ENCODE measurements at places on chromosomes 1 and 21.
A peak's percentile ranks its signal among the peaks of the same experiment; 100 is the strongest.

GRCh38 chr1:100556925-100557605, 19.1 kb downstream of the GPR88 start:
- DNase-seq: no peak

DNA sequence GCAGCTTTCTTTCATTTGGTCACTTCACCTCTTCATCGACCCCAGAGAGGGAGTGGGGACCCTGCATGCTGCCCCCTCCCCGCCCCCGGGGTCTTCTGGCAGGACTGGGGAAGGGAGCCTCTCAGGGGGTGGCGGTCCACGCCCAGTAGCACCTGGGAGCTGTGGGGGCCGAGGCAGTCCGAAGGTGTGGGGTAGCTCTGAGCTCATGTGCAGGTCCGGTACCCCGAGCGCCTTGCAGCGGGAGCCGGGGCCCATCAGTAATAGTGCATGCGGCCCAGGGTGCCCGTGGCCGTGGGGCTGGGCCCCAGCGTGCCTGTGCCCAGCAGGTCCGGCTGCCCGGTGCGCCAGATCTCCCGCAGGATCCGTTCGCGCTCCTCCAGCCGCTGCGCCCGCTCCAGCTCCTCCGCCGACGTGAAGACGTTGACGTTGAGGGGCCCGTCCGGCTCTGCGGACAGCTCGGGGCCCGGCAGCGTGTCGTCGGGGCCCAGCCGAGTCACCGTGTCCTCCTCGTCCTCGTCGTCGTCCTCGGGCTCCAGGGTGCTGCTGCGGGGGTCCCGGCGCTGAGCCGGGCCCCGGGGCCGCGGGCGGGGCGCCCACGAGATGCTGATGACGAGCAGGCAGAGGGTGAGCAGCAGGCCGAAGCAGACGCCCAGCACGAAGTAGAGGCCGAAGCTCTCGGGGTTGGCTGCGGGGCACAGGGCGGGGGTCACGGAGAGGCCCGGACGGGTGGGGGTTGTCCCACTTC, 1.2 kb downstream of the EVA1B start:
- DNase-seq: no peak

GRCh38 chr1:180926164-180926981, 13.7 kb downstream of the KIAA1614 start:
- no peak for DNase-seq

GRCh38 chr1:173249349-173249748, 42.2 kb upstream of the TNFSF4 start:
- DNase-seq: no peak

- DNase-seq: no peak
These were observed 8.9 kb downstream of the CHI3L2 start for GRCh38 chr1:111236379-111236778.

- DNase-seq: no peak
These were observed 92.5 kb downstream of the SLC25A24 start for GRCh38 chr1:108107658-108108057.

DNA sequence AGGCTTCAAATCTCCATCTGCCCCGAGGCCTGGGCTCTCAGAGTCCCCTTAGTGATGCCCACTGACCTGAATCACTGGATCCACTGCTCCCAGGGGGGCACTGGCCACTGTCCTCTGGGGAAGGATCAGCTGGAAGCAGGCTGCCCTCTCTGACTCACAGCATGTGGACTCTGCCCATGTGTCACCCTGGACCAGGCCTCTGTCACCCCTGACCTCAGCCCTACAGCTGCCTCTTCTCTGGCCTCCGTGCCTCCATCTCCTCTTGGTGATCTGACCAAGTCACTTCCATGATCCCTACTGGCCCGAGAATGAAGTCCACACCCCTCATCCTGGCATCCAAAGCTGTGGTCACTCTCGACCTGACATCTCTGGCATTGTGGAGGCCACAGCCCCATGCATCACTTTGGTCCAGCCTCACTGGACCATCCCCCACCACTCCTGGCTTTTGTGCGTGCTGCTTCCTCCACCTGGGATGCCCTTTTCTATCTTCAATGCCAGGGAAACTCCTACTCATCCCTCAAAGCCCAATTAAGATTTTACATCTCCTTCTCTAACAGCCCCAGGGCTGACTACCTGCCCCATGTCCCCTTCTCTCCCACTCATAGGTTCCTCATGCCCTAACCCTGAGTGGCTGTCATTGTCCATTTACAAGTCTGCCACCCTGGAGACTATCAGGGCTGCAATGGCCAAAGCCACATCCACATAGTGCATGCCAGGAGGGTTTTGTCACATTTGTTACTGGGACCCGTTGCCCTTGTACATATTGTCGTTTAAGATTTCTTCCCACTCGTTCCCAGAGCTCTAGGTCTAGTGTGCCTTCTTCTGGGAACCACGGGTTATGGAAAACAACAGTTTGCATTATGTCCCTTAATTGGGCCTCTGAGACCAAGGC, 685.0 kb downstream of the MATN1 start:
- no peak for DNase-seq

- no peak for DNase-seq
These were observed 2.7 kb downstream of the TMEM240 start for GRCh38 chr1:1537626-1538250.

DNA sequence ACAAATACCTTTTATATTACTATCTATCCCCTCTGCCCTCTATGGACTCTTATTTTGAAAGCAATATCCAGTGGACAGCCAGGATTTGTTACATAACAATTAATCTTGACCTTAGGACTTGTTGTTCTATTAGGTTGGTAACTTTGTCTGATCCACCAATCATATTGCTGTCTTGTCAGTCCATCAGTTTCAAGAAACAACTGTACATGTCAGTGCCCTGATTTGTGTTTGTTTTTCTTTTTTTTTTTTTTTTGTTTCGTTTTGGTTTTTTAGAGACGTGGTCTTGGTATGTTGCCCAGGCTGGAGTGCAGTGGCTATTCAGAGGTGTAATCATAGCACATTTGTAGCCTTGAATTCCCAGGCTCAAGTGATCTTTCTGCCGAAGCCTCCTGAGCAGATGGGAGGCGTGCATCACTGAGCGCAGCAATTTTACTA, 1.5 kb upstream of the SCP2 start:
- DNase-seq: no peak

DNA sequence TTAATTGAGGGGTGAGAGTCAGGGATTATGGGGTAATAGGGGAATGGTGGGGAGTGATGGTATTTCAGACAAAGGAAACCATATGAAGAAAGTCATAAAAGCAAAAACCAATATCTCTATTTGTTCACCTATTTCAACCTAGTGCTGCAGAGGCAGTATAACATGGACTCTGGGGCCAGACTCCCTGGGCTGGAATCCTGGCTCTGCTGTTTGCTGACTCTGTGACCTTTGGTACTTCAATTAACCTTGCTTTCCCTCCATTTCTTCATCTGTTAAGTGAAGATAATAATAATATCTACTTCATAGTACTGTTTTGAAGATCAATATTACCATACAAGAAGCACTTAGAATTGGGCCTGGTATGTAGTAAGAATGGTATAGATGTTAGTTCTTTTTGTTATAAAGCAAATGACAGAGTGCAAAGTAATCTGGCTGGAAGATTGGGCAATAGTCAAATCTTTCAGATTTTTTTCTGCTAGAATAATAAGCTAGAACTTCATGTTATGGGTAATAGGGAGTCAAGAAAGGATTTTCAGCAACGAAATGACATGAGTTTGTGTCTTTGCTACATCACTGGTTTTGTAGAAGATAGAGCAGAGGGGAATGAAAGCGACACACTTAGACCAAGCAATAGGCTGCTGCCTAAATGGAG, 9.0 kb downstream of the EPHX4 start:
- no peak for DNase-seq

DNA sequence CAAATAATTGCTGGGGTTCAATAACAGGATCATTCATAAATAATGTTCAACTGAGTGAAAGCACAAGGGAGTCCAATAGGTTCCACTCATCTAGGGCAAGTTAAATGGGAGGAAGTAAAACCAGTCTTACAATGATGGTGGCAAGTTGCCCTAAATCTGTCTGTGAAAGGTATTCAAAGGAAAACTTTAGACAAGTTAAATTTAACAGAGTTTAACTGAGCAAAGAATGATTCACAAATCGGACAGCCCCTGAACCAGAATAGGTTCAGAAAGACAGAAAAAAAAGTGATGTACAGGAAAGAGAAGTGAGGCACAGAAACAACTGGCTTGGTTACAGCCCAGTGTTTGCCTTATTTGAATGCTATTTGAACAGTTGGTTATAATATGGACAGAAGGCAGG, 183.5 kb upstream of the ADGRL4 start:
- no peak for DNase-seq

GRCh38 chr1:11823366-11824137, 17.6 kb downstream of the CLCN6 start:
- no peak for DNase-seq

DNA sequence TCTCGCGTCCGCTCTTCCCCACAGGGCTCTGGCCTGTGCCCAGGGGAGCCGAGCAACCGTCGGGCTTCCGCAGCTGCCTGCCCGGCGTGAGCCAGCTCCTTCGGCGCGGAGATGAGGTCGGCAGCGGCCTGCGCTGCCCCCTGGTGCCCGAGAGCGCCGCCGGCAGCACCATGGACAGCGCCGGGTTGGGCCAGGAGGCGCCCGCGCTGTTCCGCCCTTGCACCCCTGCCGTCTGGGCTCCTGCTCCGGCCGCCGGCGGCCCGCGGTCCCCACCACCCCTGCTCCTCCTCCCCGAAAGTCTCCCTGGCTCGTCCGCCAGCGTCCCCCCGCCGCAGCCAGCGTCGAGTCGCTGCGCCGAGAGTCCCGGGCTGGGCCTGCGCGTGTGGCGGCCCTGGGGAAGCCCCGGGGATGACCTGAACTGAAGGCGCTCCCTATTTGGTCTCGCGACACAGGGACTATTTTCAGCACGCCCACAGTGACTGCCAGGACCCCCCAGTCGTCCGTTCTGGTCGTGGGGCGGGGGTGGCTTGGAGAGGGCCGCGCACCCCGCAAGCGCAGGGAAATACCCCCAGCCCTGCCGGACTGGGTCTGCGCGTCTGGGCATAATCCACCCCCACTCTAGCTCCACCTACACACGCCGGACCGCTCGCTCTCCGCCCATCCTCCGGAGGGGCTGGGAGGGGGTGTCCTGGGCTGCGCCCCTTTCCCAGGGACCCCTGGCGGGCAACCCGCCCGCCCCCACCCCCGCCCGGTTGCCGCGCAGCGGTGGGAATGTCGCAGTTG, 1.3 kb downstream of the HES3 start:
- peak; percentile 75 for DNase-seq

DNA sequence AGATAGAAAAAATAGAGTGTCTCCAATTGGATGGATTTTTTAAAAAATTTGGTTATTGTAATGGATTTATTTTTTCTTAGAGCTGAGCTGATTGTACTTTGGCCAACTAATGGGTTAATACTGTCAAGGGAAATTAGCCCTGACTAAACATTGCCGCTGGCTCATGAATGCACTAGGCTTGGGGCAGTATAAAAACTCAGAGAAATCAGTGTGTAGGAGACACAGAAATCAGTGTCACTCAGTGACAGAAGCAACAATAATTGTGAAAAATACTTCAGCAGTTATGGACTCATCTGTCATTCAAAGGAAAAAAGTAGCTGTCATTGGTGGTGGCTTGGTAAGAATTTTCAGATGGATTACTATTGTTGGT, at the start of gene KMO:
Gene KMO (plus strand): TSS at position 217 of the 370 bp plus-strand sequence. CDS start 67 bp downstream, at position 284.
- no peak for DNase-seq

DNA sequence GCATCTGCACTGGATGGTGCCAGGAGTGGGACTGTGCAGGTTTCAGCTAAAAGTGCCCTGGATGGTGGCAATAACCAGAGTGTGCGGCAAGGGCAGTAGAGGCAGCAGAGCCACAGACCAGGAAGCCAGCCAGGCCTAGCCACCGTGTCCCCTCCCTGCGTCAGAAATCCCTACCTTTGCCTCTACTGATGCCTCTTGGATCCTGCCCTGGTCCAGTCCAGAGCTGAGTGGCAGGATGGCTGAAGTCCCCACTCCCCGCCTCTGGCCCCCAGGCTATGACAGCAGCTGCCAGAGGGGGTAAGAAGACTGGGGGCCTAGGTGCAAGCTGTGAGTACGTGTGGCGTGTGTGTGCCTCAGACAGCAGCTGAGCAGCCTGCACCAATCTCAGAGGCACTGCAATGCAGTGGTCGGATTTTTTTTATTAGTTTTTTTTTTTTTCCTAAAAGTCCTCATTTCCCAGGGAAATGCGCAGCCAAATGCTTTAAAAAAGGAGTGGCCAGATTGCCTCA, 51.9 kb downstream of the SYT2 start:
- DNase-seq: no peak

GRCh38 chr1:93829061-93829460, 49.9 kb downstream of the DNTTIP2 start:
- no peak for DNase-seq

DNA sequence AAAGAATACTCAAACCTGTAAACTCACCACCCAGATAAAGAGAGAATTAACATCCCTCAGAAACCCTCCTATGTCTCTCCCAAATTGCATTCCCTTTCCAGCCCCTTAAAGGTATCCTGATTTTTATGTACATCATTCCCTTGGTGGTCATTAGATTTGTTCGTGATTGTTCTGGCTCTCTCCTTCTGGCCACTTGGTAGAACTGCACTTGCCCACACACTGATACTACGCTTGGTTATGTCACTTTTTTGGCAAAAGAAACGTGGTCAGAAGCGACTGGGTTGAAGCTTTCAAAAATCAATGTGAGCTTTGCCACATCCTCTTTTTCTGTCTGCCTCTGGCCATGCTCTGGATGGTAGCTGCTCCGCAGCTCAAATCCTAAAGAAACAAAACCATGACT, 76.3 kb downstream of the KRTAP19-8 start:
- DNase-seq: no peak
